Activated effector memory CD4-positive, alpha-beta T cell treated with Interleukin-2 at 50 U/mL for 16 hours (primary cell): ENCODE measurements at places on chromosomes 11 and 22.

GRCh38 chr11:95652002-95652472, 137.5 kb downstream of the FAM76B start:
- no peak for DNase-seq

- DNase-seq = no peak
These were observed 69.9 kb downstream of the MPPED1 start for GRCh38 chr22:43481568-43482317.

DNA sequence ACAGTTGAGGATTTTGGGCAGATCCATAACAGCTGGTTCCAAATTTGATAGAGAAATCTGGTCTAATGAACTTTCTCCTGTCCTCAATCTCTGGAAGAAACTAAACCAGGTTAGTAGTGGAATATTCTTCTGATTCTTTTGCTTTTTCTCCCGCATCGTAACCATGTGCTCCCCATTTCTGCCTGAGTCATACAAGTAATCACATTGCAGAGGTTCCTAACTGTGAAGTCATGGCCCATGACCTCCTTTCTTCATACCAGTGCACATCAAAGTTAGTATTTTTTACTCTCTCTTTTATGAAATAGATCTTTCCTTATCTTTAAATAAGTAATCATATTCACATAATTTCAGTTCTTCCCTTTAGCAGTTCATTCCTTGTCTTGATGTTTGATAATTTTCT, 249.0 kb downstream of the DYNC2H1 start:
- no peak for DNase-seq

GRCh38 chr11:111520560-111520959, 6.0 kb downstream of the HOATZ start:
- DNase-seq = no peak

GRCh38 chr22:27474711-27475547, 326.6 kb downstream of the MN1 start:
- DNase-seq = no peak

DNA sequence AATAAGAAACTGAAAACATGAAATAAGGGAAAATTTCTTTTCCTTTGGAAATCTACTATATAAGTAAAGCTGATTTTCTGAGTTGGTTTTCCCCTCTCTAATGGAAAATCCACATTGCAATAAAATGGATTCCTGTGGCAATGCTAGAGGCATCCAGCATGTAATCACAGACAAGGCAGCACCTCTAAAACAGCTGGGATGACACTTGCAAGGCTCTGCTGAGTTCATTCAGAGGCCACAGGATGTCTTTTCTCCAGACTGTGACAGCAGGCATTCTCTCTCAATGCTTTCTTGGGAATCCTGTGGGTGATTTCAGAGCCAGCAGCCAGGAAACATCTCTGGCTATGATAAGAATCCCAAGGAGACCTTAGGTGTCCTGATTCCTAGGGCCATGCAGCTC, 201.3 kb upstream of the BLID start:
- no peak for DNase-seq

DNA sequence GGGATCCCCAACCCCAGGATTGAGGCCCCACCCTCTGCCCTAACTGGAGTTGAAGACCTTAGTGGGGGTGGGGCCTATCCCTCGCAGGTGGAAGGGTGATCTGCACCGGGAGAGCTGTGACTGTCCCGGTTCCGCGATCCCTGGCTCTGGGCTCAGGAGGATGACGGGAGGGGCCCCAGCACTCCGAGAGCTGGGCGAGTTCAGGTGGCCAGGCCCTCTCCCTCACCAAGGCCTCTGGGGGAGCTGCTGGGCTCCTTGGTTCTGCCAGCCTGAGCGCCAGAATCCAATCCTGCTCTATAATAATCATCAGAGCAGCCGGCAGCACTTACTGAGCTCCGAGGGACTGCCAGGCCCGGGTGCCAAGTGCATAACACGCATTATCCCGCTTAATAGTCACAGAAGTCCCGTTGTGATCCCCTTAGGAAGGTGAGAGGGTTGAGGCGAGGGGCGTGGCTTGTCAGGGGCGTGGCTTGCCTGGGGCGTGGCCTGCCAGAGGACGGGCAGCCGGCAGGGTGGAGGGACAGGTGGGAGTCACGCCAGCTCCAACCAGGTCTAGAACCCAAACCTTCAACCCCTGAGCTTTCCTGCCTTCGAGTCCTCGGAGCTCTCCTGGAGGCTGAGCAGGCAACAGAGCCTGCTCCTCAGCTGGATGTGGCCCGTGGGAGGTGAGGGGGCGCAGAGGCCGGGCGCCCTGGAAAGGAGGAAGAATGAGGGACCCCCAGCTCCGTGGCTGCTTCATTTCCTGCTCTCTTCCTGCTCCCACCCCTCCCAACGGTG, 7.3 kb upstream of the SYT7 start:
- peak; percentile 54 for DNase-seq

GRCh38 chr11:7196396-7197146, 55.1 kb upstream of the SYT9 start:
- no peak for DNase-seq

DNA sequence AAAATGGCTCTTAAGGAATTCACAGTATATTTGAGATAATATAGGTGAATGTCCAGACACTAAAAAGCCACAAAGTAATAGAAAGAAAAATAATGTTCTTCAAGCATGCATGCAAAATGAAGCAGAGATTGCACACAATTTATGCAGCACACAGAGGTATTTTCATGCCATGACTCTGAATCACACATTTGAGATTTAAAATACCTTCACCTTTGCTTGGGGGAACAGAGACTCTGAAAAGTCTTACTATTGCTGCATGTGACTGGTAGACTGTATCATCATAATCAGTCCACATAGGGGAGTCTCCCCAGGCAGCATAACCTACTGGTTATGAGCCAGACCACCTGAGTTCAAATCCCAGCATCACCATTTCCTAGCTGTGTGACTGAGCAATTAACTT, 96.2 kb downstream of the RCN1 start:
- DNase-seq = no peak

GRCh38 chr22:18022876-18023275, 1.5 kb downstream of the MICAL3 start:
- DNase-seq = no peak

GRCh38 chr22:47569389-47570299, 807.2 kb downstream of the TBC1D22A start:
- DNase-seq = no peak

DNA sequence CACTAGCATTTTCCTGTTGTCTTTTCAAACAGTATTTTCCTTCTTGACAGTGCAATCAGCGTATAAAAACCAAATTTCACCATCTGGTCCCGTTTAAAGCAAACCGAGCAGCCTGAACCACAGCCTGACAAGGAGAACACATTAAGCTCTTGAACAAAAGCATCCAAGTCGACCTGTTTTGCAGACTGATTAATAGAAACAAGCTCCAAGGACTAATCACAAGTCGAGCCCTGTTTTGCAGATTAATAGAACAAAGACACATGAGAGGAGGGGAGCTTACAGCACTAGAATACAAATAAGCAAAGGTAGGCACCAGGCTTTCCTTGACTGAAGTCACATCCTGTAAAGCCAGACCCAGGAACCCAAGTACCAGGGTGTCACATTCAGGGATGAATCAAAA, 104.8 kb downstream of the MPPED2 start:
- no peak for DNase-seq

- DNase-seq = no peak
These were observed 36.9 kb downstream of the BDNF start for GRCh38 chr11:27663326-27663725.

GRCh38 chr22:22878801-22879674, 8.6 kb upstream of the IGLL5 start:
- no peak for DNase-seq

GRCh38 chr22:22214819-22215329, 29.7 kb upstream of the VPREB1 start:
- DNase-seq = no peak

DNA sequence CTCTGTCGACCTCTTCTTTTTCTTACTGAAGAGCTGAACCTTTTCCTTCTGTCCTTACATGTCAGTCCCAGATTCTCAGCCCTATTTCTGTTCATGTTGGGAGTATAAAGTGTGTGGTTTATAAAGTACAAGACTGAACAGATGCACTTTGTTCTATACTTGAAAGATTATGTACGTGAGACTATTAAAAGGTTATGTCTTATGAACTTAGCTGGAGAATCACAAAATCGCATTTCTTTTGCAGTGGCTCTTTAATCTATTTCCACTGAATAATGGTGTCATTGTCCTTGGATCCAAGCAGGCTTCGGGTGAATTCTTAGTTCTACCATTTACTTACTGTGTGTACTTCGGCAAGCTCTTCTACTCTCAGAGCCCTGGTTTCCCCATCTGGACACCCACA, 558.4 kb downstream of the TMEM135 start:
- no peak for DNase-seq
